Effector CD8-positive, alpha-beta T cell (primary cell): ENCODE measurements at places on chromosomes 12 and 14.

DNA sequence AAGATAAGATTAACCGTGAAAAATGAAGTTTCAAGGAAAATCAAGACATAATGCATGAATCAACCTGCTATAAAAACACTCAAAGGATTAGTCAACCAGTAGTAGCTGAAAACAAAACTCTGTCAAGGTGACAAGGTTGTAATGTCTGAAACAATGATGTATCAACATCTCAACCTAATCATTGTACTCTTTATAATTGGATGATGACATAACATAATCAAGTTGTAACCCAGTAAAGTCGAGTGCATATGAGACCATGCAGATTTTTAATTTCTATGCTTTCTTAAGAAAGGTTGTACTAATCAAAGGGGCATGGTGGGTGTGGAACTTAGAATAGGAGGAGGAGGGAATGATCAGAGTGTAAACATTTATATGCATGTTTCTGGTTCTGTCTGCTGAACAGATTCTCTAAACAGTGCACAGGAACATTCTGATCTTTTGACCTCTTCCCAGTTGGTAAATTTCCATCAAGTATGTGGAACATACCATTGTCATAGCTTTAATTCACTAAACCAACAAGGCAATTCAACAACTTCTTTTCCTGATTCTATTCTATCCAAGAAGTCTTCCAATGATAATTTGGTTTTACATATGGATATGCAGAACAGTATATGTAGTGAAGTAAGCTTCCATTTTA lies 253.7 kb downstream of the TTC6 start:
- no peak for DNase-seq

DNA sequence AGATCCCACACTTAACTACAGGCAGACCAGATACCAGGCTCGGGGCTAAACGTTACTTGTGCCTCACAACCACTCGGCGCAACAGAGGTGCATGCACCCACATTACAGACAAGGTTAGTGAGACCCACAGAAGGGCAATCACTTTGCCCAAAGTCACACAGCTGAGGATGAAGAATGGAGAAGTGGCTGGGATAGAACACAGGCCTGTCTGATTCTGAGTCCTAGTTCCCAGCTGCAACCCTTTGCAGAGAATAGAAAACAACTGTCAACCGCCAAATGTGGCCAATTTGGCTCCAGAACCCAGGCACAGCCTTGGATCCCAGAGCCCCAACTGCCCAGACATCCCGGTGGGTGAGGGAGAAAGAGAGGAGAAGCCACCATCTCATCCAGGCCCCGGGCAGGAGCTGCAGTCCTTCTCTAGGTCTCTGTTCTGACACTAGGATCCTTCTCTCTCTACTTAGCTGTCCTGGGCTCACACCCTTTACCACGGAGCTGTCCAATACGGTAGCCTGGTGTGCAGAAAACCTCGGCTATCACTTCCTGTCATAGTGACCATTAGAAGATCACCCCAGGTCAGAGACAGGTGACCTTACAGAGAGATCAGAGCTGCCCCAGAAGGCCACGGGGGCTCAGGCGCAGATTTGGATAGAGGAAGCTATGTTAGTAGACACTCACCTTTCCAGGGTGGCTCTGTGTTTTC lies 59.1 kb downstream of the FAM222A start:
- no peak for DNase-seq

DNA sequence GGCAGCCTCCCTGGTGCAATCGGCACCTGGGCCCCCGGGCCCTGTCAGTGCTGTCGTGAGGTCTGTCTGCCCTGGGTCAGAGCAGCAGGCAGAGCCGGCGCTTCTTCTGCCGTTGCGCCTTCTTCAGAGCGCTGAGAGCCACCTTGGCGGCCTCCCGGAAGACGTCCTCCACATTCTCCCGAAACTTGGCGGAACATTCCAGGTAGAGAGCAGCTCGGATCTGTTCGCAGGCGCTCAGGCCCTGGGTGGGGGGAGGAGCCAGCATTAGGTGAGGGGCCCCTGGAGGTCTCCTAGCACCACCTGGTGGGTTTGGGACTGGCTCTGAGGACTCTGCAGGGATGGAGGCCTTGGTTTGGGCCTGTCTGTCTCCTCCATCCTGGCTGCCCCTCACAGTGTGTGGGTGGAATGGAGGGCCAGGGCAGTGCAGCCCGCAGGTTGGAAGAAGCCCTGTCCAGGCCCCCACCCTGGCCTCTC lies 14.0 kb downstream of the RHOF start:
- no peak for DNase-seq

DNA sequence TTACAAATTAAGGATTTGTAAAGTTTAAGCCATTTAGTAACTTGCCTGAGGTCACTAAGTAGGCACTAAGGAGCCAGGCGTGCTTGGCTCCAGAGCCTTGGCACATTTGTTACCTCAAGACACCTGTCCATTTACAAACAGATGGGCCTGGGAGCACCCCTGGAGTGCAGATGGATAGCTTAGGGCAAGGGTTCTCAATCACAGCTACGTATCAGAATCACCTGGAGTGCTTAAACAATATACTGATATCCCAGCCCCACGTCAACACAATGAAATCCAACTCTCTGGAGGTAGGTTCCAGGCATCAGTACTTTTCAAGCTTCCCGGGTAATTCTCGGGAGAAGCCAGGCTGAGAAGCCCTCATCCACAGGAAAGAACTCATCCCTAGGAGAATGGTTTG lies 45.4 kb downstream of the SLC8A3 start:
- no peak for DNase-seq

- DNase-seq, result no peak
These were observed 93.8 kb upstream of the MDM1 start for GRCh38 chr12:68425998-68426397.

DNA sequence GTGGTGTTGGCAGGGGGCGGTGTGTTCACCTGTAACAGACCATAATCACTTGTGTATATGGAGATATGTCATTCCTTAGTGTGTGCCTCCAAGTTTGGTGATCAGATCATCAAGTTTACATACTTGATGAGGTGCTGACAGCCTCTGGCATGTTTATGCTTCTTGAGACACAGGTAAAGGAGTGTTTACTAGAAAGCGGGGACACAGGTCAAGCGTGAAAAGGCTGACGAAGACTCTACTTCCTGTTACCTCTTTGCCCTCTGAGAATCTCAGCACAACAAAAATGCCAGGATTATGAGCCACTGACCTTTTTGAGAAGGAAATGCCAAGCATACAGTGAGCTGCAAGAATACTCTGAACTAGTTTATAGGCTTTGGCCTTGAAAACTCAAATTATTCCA lies 29.6 kb downstream of the PRDM4 start:
- no peak for DNase-seq

DNA sequence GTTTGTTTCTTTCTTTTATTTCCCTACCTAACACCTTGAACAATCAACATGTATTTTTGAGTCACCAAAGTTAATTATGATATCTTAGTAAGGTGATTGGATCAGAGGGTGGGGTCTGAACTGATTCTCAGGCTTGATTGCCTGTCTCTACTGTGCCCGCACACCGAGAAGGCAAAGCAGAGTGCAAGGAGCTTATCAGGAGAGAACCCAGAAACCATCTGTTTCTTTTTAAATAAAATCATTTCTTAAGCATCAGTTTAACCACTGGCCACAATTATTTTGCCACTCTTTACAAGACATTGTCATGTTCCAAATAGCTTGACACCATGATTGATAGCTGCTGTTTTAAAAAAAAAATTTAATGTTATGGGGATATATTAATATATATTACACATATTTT lies 3.1 kb downstream of the GARIN2 start:
- no peak for DNase-seq

DNA sequence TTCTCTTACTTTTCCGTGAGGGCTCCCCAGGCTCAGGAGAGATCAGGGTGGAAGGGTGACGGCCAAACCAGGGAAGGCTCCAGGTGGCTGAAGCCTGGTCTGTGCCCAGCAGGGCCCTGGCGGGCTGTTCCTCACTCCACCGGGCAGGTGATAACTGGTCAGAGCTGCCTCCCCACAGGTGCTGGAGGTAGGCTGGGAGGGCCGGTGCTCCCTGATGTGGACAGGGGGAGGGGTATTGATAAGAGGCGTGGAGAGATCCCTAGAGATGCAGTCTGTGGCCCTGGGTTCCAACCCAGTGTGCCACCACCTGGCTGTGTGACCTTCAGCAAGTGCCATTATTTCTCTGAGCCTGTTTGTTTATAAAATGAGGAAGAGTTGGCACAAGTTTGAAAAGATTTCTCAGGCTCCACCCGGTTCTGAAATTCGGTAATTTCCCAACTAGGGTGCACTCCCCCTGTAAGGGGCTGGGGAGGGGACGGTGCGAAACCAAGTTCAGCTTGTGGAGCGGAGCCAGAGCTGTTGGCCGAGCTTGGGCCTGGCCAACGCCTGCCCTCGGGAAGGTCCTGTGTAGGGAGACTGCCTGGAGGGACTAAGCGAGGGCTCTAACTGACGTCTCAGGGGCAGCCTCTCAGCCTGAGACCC lies 1.0 kb upstream of the NR4A1 start:
- peak; percentile 30 for DNase-seq

DNA sequence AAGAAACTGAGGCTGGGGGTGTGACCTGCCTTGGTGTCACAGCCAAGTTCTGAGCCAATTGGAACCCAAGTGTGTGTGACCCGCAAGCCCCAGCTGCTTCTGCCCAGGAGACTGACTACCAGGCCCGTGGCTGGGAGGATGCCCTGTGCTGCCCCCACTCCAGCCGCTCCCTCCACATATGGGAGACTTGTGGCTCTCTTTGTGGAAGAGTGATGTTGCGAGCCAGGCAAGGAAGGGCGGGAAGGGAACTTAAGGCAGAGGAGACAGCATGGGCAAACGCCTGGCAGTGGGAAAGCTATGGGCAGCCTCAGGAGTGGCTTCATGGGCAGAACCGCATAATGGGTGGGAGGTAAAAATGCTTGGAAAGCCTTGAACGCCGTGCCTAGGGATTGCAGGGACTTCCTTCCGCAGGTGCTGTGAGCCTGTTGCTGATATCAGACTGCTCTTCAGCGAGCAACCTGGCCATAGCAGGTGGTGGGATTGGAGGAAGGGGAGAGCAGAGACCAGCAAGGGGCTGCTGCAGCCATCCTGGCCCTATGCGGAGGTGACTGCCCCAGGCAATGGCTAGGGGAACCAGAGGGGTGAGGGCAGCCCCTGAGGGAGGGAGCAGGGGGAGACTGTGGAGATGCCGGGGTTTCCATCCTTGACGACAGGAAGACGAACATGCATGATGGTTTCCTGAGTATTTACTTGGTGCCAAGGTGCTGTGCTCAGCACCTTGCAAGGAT lies 115.7 kb downstream of the LGMN start:
- DNase-seq, result no peak

DNA sequence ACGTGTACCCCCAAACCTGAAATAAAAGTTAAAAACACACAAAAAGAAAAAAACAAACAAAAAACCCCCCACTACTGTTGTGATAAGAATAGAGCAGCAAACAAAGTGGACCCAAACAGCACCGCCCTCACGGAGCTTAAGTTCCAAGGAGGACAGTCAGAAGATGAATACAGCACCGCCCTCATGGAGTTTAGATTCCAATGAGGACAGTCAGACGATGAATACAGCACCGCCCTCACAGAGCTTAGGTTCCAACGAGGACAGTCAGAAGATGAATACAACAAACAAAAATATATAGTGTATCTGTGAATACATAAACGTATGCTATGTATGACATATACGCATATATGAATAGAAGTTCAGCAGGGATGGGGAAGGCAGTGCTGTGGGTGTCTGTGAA lies 353.8 kb downstream of the GLT1D1 start:
- DNase-seq, result no peak

DNA sequence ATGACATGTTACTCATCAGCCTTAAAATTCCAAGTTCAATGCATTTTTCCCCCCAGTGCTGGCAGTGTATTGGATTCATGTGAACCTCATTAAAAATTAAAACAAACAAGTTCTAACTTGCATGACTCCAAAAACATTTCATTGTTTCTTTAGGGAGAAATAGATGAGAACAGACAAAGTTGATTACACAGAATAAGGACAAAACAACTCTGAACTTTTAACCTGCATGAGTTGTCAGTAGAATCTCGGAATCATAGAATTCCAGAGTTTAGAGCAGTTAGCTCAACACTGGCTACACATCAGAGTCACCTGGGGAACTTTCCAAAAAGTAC lies 127.5 kb downstream of the TMX1 start:
- no peak for DNase-seq
